ENCODE measurements at places on chromosomes 4 and X. TPM values are rescaled to one million over a fixed set of nuclear protein-coding genes. Genes with fewer than 3 reads are reported as not detected.

The SYP gene
- total RNA-seq, result 0.18 TPM

The PTPN13 gene
- 41.6 TPM for total RNA-seq

The ZFP92 gene
- total RNA-seq, result 0.08 TPM

The G3BP2 gene
- 407 TPM for total RNA-seq

DNA sequence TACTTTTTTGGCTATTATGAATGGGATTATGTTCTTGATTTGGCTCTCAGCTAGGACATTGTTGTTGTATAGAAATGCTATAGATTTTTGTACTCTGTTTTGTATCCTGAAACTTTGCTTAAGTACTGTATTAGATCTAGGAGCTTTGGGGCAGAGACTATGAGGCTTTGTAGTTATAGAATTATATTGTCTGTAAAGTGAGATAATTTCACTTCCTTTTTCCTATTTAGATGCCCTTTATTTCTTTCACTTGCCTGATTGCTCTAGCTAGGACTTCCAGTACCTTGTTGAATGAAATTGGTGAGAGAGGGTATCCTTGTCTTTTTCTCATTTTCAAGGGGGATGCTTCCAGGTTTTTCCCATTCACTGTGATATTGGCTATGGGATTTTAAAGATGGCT is 28.1 kb downstream of the ADAM29 start:
- no peak for DNase-seq

GRCh38 chr4:3123181-3123671 is 48.7 kb downstream of the HTT start:
- DNase-seq, result peak; percentile 39

DNA sequence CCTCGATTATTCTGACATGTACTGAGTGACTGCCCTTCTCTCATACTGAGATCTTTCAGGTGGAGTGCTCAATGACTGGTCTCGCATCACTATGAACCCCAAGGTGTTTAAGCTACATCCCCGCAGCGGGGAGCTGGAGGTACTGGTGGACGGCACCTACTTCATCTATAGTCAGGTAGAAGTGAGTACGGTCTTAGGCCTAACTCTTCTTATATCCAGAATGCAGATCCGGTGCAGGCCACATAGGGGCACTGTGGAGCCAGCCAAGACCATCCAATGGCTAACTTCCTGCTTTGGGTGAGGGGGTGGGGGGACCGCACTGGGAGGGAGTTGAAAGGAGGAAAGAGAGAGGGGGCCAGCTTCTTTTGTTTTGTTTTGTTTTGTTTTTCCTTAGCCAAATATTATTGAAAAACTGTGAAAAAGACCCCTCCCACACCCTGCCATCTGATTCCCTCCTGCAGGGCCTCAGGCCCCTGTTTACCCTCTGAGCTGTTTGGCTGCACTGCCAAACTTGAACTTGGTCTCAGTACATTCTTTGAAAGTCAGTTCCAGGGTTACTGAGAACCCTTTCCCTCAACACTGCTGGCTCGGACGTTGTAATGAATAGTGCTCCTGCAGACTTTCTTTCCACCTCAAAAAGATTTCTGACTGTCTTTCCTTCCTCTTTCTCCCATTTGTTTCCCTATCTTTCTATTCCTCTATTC is 16.2 kb downstream of the AWAT2 start:
- peak; percentile 40 for DNase-seq

DNA sequence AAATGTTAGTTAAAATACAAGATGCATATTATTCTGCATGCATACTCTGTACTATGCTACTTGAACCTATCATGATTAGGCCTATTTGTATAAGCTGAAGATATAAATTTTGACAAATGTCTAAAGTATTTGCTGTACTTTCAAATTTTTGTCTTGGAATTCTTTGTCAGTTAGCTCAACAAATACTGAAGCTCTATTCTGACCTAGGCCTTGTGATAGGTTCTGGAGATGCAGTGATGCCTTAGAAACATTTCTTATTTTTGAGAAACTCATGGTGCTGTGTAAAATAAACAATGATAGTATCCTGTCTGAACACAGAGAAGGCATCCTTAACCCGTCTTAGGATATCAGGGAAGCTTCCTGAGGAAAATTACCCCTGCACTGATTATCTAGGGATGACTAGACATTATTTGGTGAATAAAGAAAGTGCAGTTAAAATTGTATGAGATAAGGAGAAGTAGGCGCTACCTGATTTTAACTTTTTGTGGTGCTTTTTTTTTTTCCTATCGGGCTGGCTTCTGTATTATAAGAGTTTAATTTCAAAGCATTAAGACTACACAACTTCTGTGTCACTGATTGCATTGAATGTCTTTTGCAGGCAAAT is 43.4 kb downstream of the MOB1B start:
- DNase-seq, result no peak

DNA sequence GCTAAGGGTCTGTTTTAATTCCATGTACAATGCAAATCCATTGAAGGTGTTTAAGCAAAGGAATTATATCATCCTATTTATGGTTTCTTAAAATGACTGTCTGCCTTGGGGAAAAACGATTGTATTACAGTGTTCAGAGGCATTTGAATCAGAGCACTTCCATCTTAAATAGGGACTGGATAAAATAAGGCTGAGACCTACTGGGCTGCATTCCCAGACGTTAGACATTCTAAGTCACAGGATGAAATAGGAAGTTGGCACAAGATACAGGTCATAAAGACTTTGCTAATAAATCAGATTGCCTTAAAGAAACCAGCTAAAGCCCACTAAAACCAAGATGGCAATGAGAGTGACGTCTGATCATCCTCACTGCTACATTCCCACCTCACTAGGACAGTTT is 1167.2 kb upstream of the PABPC4L start:
- peak; percentile 12 for DNase-seq

GRCh38 chr4:77613267-77613666 is 7.6 kb downstream of the CXCL13 start:
- DNase-seq, result no peak

DNA sequence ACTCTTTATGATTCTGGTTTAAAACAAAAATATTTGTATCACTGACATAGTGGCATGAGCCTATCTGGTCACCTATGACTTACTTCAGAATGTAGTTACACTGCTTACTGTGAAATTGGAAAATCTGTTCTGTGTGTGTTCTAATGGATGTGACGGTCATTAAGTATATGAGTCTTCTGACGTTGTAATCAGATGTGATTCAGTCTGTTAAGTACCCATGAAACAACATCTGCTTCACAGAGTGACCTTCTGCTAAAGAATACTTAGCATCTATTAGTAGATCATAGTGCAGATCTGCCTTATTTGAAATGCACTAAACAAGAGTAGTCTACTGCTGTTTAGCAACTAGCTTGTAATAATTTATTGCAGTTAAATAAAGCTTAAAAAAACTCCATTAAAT is 317.1 kb downstream of the DCTD start:
- DNase-seq, result no peak

DNA sequence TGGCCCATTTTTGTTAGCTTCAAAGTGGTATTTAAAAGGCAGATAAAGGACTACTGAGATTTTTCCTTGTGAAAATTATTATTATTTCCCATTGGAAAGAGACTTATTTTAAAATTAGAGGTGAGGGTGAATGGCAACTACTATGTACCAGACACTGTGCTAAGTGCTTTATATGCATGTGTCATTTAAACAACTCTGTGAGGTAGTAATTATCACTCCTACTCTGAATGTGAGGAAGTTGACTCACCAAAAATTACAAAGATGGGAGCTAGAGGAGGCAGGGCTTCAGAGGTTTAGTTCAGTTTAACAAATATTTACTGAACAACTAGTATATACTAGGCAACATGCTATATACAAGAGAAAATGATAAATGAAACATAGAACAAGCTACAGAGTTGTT is 78.2 kb downstream of the MSL3 start:
- no peak for DNase-seq

- DNase-seq, result no peak
These were observed 166.8 kb upstream of the FRG1 start for GRCh38 chr4:189773909-189774308.
